Fibroblast of the aortic adventitia (primary cell): ENCODE measurements at places on chromosomes 16 and 17. TPM values are rescaled to one million over a fixed set of nuclear protein-coding genes. Genes with fewer than 3 reads are reported as not detected.

DNA sequence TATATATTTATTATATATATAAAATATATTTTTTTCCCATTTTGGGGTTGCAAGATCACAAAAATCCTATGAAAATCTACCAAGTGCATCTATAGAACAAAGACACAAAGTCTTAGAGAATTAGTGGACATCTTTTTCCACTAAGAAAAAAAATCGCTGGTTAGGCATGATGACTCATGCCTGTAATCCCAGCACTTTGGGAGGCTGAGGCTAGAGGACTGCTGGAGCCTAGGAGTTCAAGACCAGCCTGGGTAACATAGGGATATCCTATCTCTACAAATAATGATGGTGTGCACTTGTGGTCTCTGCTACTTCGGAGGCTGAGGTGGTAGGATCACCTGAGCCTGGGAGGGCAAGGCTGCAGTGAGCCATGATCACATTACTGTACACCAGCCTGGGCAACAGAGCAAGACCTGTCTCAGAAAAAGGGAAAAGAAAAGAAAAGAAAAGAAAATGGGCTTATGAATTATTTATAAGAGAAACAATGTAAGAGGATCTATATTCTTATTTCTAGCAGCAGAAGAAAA lies 185.1 kb upstream of the PSMD7 start:
- no peak for DNase-seq

DNA sequence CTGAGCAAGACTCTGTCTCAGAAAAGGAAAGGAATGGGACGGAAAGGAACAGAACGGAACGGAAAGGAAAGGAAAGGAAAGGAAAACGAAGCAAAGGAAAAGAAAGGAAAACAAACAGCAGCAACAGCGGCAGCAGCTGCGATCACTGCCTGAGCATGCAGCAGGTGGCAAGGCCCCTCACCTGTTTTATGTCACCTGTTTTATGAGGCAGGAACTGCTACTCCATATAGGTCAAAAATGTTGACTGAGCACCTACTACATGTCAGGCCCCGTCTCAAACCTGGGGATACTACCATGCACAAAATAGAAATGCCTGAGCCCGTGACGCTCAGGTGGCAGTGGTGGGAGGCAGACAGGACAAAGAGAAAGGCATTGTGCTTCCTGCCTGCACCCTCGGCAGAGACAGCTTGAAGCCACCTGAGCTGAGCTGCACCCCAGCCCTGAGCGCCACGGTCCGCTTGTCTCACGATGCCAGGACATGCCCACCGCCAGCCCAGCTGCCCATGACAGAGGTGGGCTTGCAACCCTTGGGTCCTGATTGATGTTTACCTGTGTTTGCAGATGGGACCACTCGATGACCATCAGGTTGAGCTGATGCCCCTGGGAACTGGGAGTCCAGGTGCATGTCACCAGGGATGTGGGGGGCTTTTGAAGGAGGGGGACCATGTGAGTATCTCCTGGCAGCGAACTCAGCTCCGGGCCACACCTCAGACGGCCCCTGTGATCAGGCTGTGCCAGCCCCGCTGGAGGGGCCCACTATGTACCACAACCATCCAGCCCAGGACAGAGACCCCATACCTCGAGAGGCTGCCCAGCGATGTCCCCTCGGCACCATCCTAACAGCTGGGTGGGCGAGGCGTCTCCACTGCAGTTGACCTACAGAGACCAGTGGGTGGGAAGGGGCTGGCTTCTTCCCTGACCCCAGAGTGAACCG lies 77.4 kb downstream of the RMI2 start:
- DNase-seq, result no peak

DNA sequence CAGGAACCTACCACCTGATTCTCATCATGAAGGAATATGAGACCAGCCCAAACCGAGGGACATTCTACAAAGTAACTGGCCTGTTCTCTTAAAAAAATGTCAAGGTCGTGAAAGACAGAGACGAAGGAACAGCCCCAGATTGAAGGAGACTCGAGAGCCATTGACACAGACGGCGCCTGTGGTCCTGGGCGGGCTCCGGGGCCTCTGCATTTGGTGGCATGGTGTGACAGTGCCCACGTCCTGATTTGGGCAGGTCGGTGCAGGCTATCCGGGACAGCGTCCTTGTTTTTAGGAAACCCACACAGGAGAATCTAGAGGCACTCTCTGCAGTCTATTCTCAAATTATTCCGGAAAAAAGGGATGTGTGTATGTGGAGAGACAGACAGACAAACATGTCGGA lies 64.1 kb downstream of the ADCY9 start:
- DNase-seq, result no peak

GRCh38 chr17:1241929-1242328 lies 28.3 kb upstream of the BHLHA9 start:
- peak; percentile 84 for DNase-seq

DNA sequence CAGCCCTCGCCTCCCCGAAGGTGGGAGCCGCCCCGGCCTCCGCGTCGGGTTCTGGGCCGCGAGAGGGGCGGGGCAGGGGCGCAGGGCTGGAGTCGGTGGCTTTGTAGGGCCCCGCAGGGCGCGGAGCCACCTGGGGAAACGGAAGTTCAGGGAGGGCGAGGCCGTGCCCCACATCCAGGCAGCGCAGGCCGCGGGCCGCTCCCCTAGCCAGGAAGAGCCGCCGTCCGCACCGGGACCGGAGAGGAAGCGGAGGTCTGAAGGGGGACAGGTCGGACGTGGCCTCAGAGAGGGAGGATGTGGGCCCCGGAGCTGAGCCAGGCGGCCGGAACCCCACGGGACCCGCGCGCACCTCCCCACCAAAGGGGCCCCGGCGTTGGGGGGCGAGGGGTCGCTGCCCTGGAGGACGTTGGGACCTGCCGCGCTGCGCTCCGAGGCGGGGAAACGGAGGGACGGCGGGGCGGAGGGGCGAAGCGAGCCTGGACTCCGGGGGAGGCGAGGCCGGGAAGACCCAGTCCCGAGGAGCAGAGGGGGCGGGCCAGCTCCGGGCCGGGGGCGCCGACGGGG lies 482 bp upstream of the SLC16A3 start:
- no peak for DNase-seq

DNA sequence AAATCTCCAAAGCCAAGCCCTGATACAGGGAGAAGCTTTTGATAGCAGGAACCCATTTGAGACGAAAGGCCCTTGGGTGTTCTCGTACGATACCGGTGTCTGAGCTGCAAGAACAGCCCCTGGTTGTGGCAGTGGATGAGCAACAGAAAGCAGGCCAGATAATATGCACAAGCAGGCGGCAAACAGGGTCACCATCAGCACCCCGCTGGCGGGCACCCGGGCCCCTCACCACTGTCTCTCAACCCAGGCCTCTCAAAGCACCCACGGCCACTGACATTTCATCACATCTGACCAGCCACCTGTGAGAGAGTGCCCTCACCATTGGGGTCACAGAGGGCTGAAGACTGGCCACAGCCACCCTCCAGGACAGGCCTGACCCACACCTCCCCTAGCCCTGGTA lies 230.4 kb downstream of the C16orf78 start:
- DNase-seq, result no peak

DNA sequence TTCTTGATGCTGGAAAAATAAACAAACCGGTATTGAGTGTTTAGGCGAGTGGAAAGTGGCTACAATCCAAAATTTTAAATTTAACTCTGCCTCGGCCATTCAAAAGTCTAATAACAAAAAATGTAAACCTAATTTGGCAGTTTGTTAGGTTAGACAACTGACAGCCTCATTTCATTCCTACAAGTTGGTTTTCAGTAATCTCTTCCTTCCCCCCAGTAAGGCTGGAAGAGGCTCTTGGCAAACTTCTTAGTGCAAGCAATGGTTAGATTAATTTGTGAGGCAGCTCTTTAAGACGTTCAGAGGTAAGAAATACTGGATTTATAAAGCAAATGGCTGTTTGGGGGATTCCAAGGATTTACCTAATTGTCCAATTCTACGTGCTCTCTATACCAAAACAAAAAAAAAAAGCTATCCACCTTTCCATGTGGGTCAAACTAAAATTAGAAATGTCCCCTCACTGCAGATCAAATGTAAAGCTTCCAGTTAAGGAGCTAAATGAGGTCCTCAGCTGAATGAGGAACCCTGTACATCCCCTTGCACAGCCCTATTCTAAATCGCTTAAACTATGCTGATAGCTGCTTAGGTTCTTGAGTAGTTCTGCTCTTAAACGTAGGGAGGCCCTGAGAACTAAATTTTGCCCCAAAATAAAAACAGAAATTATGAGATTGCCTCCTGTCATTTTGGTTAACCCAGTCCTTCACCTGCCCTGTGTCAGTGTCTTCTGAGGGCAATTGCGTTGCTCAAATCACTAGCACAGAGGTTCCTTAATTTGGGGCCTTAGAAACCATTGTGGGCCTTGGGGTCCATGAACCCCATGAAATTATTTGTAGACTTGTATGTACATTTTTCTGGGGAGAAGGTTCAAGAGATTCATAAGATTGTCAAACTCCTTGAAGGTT lies 2.9 kb downstream of the HEXIM1 start:
- peak; percentile 35 for DNase-seq

DNA sequence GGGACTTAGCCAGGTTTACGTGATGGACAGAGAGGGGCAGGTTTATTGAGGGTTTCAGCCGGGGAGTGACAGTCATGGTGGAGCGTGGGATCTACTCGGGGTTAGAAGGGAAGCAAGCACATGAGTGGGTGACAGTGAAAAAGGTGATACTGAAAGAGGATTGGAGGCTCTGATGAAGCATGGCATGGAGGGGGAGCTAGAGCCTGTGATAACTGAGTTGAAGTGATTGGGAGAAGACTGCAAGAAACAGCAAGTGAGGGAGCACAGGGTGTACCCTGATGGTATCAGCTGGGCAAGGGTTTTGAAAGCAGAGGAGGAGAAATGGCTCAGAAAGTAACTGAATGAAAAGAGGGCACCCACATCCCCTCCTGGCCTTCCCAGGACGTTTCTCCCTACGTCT lies 6.7 kb upstream of the KSR1 start:
- no peak for DNase-seq

- no peak for DNase-seq
Observed at GRCh38 chr17:17931159-17931558, 41.0 kb downstream of the TOM1L2 start.

DNA sequence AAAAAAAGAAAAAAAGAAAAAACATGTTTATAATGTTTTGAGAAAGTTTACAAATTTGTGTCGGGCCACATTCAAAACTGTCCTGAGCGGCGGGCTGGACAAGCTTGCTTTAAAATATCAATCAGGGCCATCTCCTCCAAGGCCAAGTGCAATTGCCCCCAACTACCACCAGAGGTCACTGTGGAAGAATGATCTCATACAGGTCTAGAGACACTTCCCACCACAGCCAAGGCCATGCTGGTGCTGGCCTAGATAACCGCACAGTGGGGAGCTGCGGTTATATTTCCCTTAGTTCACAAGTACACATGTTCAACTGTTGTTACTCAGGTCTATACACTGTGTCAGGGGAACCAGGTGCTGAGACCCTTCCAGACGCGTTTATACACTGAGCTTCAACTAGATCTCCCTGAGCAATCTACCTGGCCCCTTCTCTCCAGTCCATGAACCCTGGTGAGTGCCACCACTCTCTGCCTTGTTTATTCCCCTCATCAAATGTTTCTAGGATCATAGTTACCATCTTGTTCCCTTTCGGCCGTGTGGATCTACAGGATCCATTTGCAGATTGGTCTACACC lies 83.8 kb upstream of the CCL2 start:
- peak; percentile 62 for DNase-seq

DNA sequence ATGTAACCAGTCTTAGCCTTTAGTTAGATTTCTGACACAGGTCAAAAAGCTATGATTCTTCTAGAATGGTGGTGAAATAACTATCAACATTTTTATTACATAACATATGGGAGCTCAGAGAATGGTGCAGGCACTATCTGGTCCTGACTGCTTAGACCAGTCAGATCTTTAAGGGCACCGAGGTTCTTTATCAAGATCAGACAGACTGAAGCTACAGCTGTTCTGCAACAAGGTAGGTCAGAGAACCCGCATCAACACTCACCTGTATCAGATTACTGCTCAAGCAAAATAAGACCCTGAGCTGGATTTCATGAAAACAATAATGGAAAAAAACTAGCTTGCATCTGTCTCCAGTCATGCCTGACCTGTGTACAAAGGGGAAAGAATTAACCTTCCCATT lies 160.4 kb downstream of the KCNJ2 start:
- no peak for DNase-seq

GRCh38 chr17:18021372-18021771 lies 17.6 kb downstream of the ATPAF2 start:
- DNase-seq, result no peak

DNA sequence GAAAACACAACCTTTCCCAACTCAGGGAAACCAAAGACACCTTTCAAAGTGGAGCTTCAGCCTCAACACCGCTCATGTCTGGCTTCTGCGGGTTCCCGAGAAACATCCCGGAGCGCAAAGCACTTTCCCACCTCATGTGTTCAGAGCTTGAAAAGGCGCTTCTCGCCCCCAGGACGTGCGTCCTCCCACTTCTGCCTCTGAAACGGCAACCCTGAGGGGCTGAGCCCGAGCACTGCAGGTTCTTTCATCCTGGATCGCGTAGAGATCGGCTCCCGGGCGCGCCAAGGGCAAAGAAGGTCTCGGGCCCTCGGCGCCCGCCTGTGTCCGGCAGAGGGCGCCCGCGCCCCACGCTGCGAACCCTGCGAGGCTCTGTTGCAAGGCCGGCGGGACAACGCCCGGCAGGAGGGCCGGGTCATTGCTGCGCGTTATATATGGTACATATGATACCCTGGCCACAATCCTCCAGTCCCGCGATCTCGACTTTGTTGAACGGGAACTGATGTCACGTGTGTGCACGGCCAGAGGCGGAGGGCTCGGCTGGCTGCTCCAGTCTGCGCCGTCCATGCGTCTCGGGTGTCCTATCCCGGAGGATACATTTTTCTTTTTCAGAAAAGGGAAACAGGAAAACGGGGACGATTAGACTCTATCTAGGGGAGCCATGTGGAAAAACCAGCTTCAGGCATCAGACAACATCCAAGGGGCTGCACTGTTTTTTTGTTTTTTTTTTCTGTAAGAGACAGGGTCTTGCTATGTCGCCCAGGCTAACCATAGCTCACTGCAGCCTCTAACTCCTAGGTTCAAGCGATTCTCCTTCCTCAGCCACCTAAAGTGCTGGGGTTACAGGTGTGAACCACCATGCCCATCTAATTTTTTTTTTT lies 19.1 kb downstream of the COQ7 start:
- DNase-seq, result peak; percentile 87

DNA sequence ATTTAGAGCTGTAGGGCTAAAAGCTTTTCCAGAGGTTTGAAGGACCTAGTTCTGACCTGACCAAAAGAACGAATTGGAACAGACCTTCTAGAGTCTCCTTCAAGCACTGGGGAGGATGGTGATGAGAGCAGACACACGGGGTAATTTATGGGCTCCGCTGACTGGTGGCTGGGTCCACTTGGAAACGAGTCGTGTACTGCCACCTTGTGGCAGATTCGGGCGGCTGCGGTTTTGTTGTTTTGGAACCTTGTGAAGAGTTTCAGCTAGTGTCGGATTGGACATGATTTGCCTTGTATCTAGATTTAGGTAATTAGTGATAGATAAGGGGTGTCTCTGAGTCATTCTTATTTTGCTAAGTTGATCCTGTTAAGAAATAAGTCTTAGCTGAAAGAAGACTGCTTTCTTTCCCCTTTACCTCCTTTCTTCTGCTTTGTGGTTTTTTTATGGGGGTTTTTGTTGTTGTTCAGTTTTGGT lies 98.9 kb downstream of the AATF start:
- peak; percentile 81 for DNase-seq

SULT1A3 gene
- total RNA-seq, result 6.0 and 7.0 TPM in 2 replicates

MPO gene
- total RNA-seq, result 0.09 TPM in 1 of 2 replicates, not detected in the other

OTOA gene
- 0.09 TPM in 1 of 2 replicates, not detected in the other for total RNA-seq

COPZ2 gene
- total RNA-seq, result 80.5 and 292 TPM in 2 replicates

SNRNP25 gene
- 11.8 and 15.8 TPM in 2 replicates for total RNA-seq

SOX15 gene
- 0.57 and 1.4 TPM in 2 replicates for total RNA-seq

CCL16 gene
- total RNA-seq, result not detected in 2 replicates

HOXB9 gene
- not detected in 2 replicates for total RNA-seq

FN3K gene
- 0.74 and 2.8 TPM in 2 replicates for total RNA-seq

NPW gene
- total RNA-seq, result 0.45 TPM in 1 of 2 replicates, not detected in the other

FA2H gene
- total RNA-seq, result not detected in 2 replicates
